ENCODE measurements at places on chromosomes 6 and 20.

- no peak for DNase-seq
These were observed 581.4 kb upstream of the MMS22L start for GRCh38 chr6:97864366-97864765.

DNA sequence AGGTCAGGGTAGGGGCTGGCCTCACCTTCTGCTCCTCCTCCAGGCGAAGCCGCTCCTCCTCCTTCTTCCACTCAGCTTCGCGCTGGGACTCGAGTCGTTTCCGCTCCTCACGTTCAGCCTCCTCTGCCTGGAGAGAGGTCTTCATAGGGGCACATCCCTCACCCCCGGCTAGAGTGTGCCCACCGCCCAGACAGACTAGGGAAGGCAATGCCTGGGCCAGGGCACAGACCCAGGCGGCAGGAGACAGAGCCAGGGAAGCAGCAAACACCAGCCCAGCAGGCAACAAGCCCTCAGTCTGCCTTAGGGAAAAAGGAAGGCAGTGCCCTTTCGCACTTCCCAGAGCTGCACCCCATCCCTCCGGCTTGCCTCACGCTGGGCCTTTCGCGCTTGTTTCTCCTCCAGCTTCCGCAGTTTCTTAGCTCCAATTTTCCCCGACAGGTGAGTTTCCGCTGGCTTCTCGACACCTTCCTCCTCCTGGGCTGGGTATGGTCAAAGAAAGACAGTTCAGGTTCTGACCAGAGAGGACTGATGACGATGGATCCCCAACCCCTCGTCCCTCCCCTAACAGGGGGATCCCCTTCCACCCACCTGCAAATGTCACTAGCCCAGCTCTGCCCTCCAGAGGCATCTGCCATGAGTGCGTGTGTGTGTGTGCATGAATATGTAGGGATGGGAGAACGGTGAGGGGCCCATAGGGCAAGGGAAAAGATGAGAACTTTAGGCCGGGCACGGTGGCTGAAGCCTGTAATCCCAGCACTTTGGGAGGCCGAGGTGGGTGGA is 4.3 kb downstream of the DDRGK1 start:
- no peak for DNase-seq

DNA sequence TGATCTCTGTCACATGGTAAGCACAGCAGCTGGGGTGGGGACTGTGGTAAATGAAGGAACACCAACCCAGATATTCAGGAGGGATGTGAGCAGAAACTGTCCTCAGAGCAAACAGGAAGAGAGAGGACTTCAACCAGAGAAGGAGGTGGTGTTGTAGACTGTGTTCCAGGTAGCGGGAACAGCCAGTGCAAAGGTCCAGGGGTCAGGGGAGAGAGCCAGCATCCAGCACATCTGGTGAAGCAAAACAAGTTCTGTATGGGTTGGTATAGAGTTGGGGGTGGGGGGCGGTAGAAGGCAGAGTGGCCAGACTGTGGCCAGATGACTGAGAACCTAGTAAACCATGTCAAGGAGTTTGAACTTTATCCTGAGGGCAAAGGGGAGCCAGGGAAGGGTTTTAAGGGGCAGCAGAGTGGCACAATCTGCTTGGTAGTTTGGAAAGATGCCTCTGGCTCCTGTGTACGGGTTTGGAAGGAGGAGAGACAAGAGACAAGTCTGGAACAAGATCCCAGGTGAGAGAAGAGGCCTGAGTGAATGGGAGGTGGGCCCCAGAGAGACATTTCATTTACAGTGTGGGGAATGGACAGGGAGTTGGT is 27.8 kb upstream of the TTPAL start:
- DNase-seq = no peak

DNA sequence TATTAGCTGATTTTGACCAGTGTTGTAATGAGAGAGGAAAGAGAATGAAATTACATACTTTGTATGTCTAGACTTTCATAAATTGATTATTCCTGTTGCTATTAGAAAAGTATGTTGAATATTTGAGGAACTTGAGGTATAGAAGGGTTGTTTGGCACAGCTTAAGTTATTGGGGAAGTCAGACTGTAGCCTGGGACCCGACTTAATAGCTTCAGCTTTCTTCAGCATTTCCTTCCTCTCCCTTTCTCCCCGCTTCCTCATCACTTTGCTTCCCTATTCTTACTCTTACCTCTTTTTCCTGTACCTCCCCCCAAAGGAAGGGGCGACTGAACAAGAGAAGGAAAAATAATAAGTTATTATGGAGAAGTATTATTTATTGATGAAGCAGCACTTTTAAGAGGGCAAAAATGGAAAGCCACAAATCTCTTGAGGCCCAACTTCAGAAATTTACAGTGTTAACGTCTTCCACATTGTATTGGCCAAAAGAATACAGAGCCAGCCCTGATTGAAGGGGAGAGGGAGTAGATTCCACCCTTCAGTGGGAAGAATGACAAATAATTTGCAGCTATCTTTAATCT is 7.4 kb downstream of the SENP6 start:
- DNase-seq = no peak

GRCh38 chr6:57021086-57021720 is 25.3 kb upstream of the KIAA1586 start:
- peak; percentile 59 for DNase-seq

DNA sequence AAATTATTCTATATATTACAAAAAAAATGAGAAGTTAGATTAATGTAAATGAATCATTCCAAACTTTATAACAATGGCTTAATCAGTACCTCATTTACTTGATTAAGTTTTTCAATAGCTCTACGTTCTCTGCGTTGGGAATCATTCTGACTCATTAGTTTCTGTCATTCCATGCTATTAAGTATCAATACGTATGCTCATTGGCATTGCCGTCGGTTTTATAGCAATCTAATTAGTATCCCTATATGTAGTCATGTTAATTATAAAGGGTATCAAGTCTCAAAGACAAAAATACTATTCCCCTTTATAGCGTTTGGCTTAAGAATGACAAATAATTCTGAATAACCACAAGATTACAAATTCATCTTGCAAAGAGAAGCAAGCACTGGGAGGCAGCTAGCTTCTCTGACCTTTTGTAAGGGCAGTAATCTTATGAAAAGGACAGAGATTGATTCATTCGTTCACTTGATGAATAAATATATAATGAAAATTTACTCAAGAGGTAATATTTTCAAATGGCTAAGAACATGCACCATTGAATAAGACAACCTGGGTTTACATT is 41.8 kb downstream of the OLIG3 start:
- DNase-seq = no peak

All from COLO829 (cell line).